Activated gamma-delta T cell treated with Interleukin-2 at 50 U/mL for 16 hours (primary cell): ENCODE measurements at places on chromosomes 4 and X.

DNA sequence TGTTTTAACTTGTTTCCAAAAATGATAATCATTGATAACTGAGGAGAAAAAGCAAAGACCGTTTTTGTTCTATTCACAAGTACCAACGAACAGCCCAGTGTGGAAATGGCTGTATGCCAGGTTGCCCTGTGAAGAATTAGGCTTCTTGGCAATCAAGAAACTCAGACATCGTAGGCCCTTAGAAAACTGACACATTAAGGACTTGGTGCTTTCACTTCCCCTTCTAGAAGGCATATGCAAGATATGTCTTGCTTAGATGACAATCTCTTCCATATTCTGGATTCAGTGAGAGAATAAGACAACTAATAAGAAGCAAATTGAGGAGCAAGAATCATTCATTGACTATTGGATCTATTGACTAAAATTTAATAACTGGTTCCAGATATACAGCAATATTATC lies 56.6 kb downstream of the ANAPC10 start:
- no peak for DNase-seq

- no peak for DNase-seq
These were observed 264.3 kb downstream of the RAPGEF2 start for GRCh38 chr4:159366966-159367780.

DNA sequence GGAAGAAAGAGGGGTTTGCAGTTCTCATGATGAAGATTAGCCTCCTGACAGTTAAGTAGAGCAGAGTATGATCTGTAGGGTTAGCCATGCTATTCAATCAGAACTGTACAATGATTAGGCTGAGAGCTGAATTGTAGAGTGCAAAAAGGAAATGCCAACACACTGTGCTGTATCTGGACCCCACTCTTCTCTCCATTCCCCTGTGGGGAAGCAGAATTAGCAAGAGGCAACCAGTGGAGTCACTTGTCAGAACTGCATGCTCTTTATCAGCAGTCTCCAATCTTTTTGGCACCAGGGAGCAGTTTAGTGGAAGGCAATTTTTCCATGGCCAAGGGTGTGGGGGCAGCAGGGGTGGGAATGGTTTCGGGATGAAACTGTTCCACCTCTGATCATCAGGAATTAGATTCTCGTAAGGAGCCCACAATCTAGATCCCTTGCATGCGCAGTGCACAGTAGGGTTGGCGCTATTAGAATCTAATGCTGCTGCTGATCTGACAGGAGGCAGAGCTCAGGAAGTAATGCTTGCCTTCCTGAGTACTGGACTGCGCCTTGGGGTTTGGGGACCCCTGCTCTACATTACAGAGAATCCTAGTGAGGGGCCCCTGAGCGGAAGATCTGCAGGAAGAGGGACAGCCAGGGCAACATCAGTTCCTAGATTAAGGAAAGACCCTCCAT lies 19.4 kb downstream of the TBC1D9 start:
- no peak for DNase-seq

DNA sequence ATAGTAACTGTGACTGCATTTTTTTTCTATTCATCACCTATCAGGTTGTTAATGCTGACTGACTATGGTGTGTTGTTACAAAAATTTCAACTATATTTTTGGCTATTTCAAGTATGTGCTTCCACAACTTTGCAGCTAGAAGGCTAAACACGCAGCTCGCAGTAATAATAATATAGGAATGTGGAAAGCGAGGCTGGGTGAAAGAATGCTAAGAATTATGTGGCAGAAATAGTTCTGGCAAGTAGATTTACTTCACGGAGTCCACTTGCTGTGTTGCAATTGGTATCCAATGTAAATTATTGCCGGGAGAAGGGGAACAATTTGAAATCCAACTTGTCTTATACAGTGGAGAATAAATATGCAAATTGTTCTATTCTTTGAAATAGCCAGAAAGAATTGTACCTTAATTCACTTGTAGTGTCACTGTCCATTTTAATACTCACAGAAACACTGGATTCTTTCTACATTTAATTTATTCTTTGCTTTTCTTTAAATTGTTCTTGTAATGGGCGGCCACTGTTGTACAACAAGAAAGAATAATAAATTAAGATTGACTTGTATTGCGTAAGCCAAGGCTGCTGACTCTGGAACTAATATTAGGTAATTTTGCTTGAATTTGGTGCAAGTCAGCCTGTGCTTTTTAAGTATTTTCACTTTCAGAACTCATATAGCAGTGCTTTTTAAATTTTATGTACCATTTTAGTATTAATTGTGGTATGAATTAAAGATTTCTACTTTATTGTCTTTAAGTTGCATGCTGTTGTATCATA lies 154.9 kb downstream of the FRMPD4 start:
- no peak for DNase-seq

DNA sequence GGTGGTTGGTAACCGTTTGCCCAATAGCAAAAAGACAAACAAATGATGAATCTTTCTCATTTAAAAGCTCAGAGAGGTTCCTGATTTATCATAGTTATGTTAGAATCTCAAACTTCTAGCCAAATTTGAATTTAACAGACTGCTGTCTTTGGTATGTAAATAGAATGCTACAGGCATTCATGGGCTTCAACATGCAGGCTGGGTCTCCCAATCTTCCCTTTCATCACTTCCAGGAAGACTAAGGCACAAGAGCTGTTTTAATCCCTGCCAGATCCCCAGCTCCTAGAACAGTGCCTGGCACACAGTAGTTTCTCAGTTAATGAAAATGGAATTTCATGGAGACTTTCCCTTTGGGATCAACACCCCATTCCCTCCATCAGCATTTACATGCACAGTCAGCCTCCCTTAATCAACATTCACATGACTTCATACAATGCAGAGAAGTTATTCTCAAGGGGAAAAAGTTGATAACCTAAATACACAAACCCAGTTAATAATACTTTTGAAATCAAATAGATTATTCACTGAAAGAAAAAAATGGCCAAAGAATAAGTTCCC lies 107.6 kb upstream of the C1QTNF7 start:
- DNase-seq = no peak

GRCh38 chrX:13899607-13900006 lies 82.7 kb upstream of the GPM6B start:
- no peak for DNase-seq

GRCh38 chr4:150078579-150079080 lies 385 bp downstream of the DCLK2 start:
- DNase-seq = no peak

DNA sequence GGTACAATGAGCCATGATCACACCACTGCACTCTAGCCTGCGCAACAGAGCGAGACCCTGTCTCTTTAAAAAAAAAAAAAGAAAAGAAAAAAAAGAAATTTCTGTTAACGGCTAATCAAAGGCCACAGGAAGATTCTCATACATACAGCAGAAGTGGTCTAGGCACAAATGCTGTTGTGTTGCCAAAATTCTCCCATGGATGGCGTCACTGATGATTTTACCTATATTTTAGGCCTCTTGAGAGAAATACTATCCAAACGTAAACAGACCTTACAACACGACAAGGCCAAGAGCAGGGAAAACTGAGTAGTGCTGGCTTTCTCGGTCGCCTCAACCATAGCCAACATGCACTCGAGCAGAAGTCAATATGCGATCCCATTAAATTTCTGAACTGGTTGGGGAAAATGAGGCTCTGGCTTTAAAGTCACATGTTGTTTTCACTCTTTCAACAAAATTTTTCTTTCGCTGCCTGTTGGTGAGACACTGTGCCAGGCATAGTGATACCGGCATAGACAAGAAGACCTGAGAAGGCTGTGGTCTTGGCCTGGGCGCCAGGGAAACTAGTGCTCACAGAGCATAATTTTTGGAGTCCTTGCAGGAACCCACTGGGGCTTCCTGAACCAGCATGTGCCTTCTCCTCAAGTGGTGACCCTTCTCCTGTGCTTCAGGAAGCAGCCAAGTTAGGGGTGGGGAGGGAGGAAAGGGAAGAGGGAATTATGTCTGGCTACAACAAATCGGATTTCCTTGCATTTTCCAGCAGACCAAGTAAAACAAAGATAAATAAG lies 20.6 kb downstream of the SH3KBP1 start:
- DNase-seq = no peak

GRCh38 chrX:2266445-2267349 lies 234.1 kb downstream of the DHRSX start:
- DNase-seq = no peak

GRCh38 chrX:110242371-110242770 lies 75.5 kb downstream of the AMMECR1 start:
- DNase-seq = no peak

- DNase-seq = no peak
These were observed 329.4 kb downstream of the HNRNPD start for GRCh38 chr4:82044141-82044993.

DNA sequence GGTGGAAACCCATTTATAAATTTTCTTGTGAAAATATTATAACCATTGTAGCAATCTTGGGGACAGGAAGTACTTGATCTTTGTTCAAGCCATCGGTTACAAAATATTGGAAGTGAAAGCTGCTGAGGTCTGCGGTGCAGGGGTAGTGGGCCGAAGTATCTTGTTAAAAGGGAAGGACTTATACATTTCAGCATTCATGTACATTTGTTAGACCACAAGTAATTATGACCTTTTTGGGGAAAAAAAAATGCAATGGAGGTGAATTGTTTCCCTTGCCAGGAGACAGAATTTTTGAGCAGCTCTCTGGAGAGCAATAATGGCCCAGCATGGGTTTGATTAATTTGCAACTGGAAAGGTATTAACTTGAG lies 121.3 kb downstream of the EGF start:
- DNase-seq = no peak

GRCh38 chrX:99703473-99703872 lies 706.6 kb downstream of the PCDH19 start:
- no peak for DNase-seq

GRCh38 chr4:112926819-112927218 lies 122.6 kb upstream of the ANK2 start:
- DNase-seq = no peak

DNA sequence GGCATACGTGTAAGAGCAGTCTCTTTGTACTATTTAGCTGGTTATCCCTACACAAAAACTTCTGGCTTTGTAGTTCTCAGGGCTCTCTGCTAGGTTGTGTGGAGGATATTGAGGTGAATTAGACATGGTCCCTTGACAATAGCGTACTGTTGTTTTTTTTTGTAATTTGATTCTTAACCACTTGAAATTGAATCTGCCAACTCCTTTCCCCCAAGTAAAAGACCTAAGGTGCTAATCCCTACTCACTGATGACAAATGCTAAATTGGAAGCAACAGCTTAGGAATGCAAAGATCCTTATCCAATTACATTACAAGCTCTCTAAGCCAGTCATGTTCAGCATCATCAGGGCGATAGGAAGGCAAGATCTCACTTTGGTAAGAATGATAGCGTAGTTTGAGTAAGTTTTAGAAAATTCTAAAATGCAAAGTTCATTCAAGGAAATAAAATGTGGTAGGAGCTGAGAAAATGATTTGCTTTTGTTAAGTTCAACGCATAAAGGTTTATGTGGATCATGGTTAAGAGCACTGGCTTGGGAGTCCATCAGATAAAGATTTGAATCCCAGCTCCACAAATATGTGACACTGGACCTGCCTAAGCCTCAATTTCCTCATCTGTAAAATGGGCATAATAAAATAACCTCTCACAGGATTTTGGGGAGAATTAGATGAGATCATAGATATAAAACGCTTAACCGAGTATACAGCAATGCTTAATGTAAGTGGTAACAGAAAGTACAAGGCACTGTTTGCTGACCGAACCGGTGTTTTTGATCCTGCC lies 39.3 kb downstream of the DOCK11 start:
- no peak for DNase-seq

DNA sequence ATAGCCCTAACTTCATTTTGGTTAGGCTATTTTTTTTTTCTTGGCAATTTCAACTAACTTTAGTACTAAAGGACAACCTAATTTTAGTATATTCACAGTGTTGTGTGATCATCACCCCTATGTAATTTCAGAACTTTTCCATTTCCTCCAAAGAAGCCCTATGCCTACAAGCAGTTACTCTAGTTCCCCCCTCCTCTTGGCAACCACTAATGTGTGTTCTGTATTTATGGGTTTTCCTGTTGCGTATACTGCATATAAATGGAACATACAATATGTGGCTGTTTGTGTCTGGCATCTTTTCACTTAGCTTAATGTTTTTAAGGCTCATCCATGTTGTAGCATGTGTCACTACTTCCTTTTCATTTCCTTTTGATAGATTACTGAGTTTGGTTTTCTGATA lies 57.6 kb downstream of the N4BP2 start:
- no peak for DNase-seq

DNA sequence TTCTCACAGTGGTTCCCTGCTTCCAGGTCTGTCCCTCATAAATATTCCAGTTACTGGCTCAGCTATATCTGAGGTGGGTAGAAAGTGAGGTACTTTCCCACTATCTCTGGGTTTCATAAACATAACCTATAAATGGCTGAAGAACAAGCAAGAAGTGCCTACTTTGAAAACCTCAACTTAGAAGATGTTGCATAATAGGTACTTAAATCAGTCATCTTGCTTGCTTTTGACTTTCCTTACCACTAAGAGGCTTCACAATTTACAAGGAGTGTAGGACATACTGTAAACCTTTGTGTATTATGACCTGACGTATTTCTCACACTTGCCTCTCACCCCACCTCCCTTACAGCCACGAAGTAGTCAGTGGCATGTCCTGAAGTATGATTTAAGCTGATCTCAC lies 145.9 kb downstream of the PCDH19 start:
- no peak for DNase-seq

DNA sequence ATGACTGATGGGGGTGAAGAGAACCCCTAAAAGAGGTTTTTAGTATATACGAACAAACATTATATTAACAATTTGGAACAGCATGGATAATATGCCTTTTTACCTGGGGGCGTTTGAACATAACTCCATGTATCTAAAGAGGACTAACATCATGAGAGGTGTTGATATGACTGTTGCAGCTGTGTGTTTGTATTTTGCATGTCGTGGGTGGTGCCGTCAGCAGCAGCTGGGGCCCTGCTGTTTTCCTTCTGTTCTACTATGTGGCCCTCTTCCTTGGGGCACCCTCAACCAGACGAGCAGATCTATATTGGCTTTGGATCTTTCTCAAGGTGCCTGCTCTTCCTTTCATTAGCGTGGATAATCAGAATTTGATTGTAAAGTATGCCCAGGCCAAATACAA lies 11.2 kb downstream of the GBA3 start:
- no peak for DNase-seq

- DNase-seq = no peak
These were observed 111.3 kb upstream of the PAQR3 start for GRCh38 chr4:79050541-79050880.

GRCh38 chr4:126604268-126604867 lies 1028.4 kb upstream of the INTU start:
- no peak for DNase-seq

DNA sequence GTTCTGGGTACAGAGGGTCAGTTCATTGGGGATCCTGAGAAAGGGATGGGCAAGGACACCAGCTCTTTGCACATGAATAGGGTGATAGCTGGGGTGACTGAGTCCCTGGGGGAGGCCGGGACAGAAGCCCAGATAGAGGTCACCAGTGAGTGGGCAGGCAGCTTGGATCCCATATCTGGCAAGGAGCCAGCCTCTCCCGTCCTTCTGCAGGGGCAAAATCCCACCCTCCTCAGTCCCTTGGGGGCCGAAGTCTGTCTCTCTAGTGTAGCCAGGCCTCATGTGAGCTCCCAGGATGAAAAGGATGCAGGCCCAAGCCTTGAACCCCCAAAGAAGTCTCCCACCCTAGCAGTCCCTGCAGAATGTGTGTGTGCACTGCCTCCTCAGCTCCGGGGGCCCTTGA lies 16.9 kb upstream of the GAGE10 start:
- DNase-seq = no peak
